ENCODE measurements at places on chromosomes 2 and 18.

GRCh38 chr2:239553376-239554000 is 152.7 kb upstream of the HDAC4 start:
- peak; percentile 83 for DNase-seq

- DNase-seq: no peak
Observed at GRCh38 chr2:240186191-240186725, 45.8 kb upstream of the OTOS start.

DNA sequence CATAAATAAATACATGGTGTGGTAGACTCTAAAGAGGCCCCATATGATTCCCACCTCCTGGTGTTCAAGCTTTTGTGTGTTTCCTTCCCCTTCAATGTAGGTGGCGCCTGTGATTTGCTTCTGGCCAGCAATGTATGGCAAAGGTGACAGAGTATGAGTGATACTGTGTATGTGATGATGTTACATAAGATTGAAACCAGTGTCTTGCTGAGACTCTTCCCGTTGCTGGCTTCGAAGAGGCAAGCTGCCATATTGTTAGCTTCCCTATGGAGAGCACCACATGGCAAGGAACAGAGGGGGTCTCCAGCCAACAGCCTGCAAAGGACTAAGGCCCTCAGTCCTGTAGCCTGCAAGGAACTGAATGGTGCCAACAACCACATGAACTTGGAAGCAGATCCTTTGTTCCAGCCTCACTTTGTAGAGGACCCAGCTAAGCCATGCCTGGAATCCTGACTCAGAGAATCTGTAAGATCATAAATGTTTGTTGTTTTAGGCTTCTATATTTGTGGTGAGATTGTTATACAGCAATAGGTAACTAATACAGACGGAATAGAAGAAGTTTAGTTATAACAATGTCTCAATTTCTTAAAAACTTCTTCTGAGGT is 1.7 kb upstream of the SMAD4 start:
- DNase-seq: peak; percentile 46

DNA sequence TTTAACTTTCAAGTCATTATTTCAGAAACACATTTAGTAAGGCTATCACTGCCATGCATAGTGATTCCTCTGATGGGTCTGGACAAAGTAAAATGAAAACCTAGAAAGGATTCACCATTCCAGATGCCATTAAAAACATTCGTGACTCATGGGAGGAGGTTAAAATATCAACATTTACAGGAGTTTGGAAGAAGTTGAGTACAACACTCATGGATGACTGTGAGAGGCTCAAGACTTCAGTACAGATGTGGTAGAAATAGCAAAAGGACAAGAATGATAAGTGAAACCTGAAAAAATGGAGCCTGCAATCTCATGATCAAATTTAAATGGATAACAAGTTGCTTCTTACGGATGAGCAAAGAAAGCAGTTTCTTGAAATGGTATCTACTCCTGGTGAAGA is 5.8 kb upstream of the TWSG1 start:
- DNase-seq: no peak

DNA sequence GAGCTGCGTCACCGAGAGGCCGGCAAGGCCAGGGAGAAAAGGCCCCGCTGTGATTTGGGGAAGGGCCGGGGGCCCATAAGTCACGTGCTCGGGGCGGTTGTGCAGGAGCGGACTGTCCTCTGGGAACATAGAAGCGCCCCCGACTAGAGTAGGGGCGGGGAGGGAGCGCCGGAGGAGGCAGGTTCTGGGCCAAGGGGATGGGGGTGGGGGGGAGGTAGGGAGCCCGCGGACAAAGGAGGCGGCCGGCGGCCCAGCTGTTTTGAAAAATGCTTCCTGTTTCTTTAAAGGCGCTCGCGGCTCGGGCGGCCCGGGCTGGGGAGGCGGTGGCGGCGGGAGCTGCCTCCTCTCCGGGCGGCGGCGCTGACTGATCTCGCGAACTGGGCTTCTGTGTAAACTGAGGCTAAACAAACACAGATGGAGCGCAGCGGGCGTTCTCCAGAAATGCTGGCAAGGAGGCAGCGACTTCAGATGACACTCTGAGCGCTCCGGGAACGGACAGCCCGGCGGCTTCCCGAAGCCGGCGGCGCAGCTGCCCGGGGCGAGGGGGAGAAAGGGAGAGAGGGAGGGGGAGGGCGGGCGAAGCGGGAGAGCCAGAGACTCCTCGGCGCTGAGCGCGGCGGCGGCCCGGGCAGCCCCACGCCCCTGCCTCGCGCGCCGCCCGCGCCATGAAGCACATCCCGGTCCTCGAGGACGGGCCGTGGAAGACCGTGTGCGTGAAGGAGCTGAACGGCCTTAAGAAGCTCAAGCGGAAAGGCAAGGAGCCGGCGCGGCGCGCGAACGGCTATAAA is at the start of gene ATOH8:
ATOH8 (plus strand) TSS at position 467 of the 788 bp plus-strand sequence; CDS start at position 666, 199 bp downstream.
- DNase-seq: no peak

DNA sequence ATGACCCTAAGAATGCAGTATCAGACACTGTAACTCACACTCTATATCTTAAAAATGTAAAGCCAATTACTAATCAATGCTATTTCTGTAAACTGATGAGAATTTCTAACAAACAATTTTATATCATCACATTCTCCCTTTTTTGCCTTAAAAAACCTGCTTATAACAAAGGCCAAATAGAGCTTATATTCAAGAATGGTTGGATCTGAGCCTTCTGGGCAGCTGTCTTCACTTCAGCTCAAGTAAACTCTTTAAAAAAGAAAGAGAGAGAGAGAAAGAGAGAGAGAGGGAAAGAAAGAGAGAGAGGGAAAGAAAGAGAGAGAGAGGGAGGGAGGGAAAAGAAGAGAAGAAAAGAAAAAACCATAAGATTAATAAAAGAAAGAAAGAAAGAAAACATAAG is 231.8 kb downstream of the KCNE4 start:
- no peak for DNase-seq
